ENCODE measurements at places on chromosomes 2 and 18.

DNA sequence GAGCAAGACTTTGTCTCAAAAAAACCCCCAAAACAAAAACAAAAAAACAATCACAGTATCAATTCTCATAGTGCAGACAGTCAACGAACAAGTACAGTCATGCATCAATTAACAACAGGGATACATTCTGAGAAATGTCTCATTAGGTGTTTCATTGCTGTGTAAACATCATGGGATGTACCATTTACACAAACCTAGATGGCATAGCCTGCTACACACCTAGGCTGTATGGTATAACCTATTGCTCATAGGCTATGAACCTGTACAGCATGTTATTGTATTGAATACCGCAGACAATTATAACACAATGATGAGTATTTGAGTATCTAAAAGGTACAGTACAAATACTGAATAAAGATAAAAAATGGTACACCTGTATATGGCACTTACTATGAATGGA, 67.8 kb upstream of the LMAN1 start:
- DNase-seq = no peak

DNA sequence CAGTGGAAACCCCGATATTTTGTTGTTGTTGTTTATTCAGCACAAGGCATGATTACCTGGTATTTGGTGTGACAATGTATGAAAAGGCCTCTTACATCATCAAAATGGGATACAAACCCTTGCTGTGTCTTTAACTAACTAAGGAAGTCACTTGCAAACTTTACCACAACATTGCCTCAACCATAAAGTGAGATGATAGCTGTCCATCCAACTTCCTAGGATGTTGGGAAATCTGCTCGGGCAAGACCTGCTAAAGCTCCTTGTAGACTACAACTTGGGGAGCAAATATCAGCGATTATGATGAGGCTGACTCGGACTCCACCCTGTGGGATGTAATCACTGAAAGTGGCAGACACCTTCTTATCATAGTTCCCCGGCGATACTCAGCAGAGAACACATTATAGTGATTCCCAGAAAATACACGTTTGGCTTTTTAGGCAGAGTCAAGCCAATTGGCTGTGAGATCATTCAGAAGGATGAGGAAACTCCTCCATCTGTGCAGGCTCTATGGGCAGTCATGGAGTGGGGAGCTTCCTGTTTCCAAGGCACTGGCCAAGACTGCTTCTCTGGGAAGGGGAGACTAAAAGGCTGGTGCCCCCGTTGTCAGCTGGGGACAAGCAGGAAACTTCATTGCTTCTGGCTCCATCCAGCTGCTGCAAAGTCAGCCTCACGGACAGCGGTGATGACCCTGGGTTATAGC, 289.0 kb downstream of the RNF144A start:
- DNase-seq = no peak

GRCh38 chr2:98487806-98488189, 43.1 kb downstream of the INPP4A start:
- DNase-seq = no peak

DNA sequence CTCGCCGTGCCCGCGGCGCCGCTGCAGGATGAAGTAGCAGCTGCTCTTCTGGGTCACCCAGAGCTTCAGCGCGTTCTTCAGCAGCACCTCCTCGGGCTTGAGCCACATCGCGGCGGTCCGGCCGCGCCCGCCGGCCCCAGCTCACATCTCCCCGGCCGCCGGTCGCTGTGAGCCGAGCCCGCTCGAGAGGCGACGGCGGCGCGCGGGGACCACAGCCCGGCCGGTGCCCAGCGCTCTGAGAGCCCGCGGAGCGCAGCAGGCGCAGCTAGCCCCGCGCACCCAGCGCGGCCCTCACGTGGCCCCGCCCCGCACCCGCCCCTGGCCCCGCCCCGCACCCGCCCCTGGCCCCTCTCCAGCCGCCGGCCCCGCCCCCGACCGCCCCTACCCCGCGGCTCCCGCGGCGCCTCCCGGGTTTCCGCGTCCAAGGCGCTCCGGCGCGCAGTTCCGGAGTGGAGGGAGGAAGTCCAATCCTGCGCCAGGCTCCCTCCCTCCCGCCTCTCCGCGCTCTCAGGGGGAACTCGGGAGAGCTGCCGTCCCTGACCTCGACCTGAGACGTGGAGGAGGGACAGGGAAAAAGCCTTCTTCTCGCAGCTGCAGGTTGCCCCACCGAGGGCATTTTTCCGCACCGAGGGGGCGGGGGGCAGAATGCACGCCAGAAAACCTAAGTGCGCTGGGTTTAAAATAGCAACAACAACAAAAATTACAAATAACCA, at the start of gene TBC1D8:
TBC1D8 (minus strand) TSS at position 237 of the 713 bp plus-strand sequence; CDS start at position 108, 129 bp downstream.
- peak; percentile 98 for DNase-seq

GRCh38 chr2:29317077-29317517, 201.9 kb downstream of the CLIP4 start:
- no peak for DNase-seq

Data from GM03348 (cell line).